NCI-H748 treated with DMSO at 0.1 percent for 48 hours (cell line): ENCODE measurements at places on chromosomes 16 and 17.

DNA sequence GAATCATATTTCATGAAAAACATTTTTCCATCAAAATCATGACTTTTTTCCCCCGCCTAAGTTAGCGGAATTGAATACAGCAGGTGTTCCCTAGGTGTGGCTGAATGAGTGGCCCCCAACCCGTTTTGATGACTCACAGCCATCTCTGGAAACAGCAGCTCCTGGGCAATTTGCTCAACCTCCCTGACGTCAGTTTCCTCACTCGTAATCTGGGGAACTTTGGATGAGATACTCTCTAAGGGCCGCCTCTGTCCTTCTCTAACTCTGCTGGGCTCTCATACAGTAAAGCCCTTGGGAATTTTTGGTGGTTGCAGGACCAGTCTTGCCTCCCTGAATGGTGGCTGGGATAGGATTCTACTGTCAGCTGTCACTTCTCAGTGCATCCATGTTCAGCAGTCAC is 11.6 kb upstream of the NTN1 start:
- no peak for DNase-seq

DNA sequence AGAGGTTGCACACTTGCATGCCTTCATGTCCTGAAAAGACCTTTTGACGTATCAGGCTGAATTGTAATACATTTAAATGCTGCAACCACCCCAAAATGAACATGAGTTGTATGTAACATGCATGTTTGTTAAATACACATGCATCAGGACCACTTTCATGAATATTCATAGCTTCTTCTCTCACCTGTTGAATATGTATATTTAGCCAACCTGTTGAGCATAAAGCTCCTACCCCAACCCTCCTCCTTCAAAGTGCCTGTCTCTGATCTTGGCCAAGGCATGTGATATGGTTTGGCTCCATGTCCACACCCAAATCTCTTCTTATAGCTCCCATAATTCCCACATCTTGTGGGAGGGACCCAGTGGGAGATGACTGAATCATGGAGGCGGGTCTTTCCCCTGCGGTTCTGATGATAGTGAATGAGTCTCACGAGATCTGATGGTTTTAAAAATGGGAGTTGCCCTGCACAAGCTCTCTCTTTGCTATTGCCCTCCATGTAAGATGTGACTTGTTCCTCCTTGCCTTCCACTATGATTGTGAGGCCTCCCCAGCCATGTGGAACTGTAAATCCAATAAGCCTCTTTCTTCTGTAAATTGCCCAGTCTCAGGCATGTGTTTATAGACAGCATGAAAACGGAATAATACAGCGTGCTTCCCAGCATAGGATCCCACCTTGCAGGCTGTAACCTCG is 3.8 kb upstream of the CRYM start:
- DNase-seq, result no peak

DNA sequence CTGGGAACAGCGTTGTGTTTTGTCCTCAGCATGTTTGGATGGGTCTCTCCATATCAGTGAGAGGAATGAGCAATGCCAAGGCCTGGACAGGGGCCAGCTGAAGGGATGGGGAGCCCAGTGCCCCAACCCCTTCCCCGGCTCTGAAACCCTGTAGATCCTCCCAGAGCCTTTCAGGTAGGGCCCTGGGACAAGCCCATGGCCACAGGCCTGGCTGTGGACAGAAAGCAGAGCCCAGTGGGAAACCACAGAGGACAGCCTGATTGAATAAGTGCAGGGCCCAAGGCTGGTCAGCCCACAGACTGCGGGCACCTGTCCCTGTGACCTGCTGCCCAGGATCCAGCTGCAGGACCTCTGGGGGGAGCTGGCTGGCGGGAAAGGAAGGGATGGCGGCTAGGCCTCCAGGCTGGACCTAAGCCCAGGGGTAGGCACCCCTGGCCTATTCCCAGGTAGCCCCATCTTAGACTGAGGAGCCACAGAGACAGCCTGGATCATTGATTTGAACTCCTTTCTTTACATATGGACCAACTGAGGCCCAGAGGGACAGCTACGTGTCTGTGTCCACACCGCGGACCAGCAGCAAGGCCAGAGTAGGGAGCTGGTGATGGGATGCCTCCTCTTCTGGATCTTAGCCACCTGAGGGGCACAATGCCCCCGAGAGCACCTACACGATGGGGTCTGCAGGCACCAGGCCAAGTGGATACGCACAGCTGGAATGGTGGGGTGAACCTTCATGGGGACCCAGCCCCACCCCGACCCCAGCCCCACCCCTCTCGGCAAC is 1.3 kb downstream of the CCDC102A start:
- no peak for DNase-seq

DNA sequence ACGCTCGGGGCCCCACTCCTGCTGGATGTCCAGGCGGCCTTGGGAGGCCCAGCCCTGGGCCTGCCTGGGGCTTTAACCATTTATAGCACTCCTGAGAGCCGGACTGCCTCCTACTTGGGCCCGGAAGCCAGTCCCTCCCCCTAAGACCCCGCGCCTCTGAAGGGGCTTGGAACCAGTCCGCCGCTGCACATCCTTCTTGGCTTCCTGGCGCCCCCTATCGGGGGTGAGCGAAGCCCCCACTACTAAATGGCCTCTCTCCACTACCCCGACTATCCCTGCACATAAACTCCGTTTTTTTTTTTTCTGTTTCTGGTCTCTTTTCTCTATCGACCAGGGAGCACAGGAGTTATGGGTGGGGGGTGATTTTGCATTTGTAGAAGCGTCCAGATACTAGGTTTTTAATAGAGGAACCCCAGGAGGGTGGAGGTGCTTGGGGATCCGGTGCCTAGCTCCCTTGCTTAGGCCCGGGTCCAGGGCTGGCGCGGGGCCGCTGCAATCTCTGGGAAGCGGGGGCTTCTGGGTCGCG is 633 bp upstream of the NOL3 start:
- DNase-seq, result no peak

DNA sequence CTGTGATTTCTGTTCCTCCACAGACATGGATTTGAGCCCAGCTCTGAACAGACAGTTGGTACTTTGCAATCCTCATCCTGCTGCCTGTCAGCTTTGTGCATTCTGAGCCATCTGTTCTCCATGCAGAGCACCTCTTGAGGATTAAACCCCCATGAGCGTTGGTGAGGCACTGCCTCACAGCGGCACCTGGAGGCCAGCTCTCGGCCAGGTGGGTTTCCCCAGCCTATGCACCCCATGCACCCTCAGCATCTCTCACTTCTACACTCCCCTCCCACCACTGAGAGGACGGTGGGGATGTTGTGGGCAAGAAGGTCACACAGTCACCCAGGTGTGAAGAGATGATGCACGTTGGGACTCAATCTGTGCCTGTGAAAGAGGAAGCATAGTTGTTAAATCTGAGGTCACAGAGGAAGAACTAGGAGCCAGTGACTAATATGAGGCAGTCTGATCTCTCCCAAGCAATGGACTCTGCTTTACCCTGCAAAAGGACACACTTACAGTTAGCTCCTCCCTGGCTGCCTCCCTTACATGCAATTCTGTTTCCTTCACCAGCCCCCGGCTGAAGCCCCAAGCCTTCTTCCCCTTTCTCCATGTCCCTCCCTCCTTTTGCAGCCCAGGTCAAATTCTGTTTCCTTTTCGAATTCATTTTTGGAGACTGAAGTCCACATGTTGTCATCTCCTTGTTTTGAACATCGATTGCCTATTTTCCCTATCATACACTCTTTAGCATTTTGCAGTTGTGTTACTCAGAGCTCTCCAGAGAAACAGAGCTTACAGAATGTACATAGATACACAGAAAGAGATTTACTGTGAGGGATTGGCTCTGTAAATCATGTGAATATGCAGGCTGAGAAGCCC is 58.5 kb downstream of the HS3ST3B1 start:
- no peak for DNase-seq

DNA sequence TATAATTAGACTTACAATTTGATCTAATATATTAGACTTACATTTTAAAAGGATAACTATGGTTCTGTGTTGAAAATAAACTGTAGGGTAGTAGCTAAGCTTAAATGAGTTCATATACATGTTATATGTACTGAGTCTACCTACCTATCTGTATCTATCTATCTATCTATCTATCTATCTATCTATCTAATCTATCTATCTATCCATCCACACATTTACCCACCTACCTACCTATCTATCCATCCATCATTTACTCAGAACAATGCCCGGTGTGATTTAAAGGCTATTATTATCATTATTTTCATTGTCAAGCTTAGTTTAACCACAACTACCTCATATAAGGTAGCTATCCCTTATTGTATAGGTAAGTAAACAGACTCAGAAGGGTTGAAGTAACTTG is 7.0 kb downstream of the KRT10 start:
- DNase-seq, result no peak

DNA sequence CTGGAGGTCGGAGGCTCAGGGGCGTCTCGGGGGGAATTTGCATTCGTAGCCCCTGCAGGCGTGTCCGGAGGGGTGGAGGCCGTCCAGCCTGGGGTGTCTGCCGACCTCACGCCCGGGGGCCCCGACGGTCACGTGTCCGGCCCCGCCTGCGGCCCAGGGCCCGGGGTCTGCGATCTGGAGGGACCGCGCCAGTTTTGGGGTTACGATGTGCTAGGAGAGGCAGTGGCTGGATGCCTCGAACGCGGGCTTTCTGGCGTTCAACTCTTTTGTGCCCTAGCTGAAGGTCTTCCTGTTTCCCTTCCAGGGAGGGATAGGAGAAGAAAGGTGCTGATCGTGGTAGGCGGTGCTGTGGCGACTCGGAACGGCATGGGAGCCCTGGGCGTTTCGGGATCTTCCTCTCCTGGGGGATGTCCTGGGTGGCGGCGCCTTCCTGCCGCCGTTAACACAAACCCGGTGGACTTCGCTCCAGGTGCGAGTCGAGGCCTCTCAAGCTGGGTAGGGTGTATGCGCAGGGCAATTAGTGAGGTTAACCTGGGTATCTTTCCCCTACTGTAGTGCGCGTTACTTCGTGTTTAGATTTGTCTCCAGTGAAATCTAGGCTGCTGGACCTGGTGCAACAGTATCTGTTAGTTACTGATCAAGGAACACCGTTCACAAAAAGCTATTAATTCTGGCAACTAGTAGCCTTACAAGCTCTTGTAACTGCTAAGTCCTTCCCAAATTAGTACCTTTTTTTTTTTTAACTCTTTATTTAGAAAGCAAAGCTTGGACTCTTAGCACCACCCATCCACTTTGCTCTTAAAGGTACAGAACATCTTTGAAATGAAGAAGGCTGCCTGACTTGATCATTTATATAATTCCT is 1.3 kb downstream of the AKAP1 start:
- peak; percentile 28 for DNase-seq

- DNase-seq, result no peak
Observed at GRCh38 chr17:73394512-73395450, 83.0 kb upstream of the CDC42EP4 start.

DNA sequence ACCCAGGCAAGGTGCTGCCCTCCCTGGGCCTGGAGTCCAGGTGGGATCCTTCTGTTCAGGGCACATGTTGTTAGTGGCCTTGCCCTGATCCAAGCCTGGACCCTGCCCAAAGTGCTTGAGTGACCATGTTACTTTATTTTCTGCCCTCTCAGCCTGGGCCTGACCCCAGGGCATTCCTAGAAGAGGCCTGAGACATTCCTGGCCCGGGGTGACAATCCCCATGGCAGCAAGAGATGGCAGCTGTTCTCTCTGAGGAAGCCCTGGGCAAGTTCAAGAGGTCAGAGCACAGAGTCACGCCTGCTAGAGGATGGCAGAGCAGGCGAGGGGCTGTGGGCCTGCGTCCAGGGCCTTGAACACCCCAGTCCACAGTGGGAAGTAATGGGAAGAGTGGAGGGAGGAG is 5.0 kb downstream of the CDH16 start:
- no peak for DNase-seq

DNA sequence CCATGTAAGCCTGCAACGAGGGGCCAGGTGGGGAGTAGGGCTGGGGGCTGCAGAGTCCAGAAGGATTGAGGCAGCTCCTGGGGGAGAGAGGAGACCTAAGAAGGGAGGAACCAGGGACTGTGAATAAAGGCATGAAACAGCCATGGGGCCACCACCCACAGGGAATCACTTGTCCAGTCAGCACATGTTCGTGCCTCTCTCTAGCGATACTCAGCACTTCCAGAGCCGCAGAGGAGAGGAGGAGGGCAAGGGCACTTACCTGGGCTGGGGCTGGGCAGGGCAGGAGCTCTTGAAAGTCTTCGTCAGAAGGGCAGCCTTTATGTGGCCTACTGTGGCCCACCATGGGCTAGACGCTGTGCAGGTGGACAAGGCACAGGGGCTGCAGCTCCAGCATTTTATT is 24.2 kb downstream of the CACNA1G start:
- no peak for DNase-seq

- DNase-seq, result no peak
Observed at GRCh38 chr17:11130367-11130766, 110.6 kb upstream of the SHISA6 start.

- DNase-seq, result no peak
Observed at GRCh38 chr17:82236142-82236971, 7.5 kb downstream of the SLC16A3 start.

- DNase-seq, result no peak
Observed at GRCh38 chr17:48621410-48622392, 4.5 kb downstream of the HOXB9 start.

DNA sequence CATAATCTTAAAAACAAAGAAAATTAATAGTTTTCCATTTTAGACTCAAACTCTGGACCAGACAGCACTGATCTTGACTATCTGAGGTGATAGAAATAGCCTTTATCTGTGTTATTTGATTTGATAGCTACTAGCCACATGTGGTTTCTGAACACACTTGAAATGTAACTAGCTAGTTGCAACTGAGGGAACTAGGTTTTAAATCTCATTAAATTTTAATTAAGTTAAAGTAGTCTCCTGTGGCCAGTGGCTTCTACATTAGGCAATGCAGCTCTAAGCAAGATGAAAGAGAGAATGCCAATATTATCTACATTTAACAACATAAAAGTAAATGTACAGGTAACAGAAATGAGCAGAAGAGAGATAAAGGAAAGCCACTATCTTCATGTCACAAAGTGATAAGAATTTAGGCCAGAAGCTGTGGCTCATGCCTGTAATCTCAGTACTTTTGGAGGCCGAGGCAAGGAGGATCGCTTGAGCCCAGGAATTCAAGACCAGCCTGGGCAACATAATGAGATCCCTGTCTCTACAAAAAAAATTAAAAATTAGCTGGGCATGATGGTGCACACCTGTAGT is 11.2 kb upstream of the SPN start:
- DNase-seq, result no peak

GRCh38 chr16:48340054-48340453 is 45.2 kb downstream of the SIAH1 start:
- DNase-seq, result no peak

DNA sequence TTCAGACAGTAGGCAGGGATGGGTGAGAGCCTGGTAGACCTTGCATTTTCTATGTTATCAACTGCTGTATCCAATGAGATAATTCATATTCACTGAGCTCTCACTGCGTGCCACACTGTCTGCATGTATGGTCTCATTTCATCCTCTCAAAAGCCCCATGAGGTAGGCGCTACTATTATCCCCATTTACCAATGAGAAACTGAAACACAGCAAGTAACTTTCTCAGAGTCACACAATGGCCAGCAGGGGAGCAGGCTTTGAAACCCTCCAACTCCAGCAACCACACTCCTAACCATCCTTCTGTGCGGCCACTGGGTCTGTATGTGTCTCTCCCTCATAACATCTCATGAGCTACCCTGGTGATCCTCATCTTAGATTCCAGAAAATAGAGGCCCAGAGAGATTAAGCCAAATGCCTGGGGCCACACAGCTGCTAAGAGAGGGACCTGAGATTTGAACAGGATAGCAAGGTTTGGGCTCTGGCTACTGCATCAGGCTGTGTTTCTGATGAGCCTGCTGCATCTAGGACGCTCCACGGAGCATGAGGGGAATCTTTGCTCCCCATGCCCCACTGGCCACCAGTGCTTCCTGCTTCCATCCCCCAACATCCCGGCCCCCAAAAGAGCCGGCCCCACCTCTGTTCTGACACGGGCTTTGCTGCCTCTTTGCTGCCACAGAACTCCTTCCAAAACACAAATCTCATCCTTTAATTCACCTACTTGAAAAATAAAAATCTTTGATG is 3.2 kb downstream of the CCR7 start:
- no peak for DNase-seq
